ENCODE measurements at places on chromosomes 1 and 21. TPM values are rescaled to one million over a fixed set of nuclear protein-coding genes. Genes with fewer than 3 reads are reported as not detected.

FAM72C gene
- not detected for total RNA-seq

HSPA6 gene
- total RNA-seq = 17.1 TPM

- H3K27me3 ChIP-seq = no peaks in the 10 kb centered on the region
- no peaks in the 10 kb centered on the region for H3K36me3 ChIP-seq
- peak overlapping the region; percentile 10 for H3K27ac ChIP-seq
- DNase-seq = no peak
- no peaks in the 10 kb centered on the region for H3K4me1 ChIP-seq
Measured at GRCh38 chr1:95339377-95339776, 105.4 kb downstream of the RWDD3 start.

- DNase-seq = no peak
- H3K36me3 ChIP-seq = no peaks in the 10 kb centered on the region
- H3K27ac ChIP-seq = no peak overlapping the region
- no peaks in the 10 kb centered on the region for H3K27me3 ChIP-seq
- no peaks in the 10 kb centered on the region for H3K4me1 ChIP-seq
Measured at GRCh38 chr1:237166593-237167101, 124.7 kb downstream of the RYR2 start.

All from breast epithelium (tissue), 4 donors.